RPMI8226 (cell line): ENCODE measurements at places on chromosomes 6 and 20.

DNA sequence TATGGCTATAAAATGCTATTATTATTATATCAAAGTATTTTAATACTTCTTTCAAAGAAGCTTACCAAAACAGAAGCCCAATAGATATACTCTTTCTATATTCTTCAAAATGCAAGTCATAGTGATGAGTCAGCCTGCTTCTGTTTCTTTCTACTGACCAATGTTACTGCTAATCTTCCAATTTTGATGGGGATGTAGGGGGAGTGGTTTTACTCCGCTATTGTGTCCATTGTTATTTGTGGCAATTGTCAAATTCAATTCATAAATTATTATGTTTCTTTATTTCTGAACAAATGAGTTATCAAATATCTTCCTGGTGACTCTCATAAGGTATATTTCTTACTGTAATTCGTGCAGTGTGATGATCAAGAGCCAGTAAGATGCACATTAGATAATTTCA is 221.5 kb upstream of the DEFB112 start:
- DNase-seq = no peak

DNA sequence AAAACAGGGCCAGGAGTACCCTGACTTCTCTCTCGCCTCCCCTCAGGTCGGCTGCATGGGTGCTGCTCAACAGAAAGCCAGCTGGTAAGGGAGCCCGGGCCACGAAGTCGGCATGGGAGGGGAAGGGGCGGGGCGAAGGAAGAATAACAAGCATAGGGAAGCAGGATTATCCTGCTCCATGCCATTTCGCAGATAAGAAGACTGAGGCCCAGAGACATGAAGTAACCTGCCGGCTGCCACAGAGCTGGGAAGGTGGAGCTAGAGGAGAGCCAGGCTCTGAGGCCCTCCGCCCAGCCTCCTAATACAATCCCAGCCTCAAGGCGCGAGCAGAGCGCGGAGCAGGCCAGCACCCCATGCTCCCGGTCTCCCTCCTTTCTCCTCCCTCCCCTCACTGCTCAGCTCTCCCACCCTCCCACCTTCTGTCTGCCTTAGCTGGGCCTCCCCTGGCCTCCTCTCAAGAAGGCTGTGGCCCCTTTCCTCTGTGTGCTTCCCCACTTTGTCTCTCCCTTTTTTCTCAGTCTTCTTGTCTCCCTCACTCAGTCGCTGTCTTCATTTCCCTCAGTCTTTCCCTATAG is 13.2 kb upstream of the HMGA1 start:
- no peak for DNase-seq

DNA sequence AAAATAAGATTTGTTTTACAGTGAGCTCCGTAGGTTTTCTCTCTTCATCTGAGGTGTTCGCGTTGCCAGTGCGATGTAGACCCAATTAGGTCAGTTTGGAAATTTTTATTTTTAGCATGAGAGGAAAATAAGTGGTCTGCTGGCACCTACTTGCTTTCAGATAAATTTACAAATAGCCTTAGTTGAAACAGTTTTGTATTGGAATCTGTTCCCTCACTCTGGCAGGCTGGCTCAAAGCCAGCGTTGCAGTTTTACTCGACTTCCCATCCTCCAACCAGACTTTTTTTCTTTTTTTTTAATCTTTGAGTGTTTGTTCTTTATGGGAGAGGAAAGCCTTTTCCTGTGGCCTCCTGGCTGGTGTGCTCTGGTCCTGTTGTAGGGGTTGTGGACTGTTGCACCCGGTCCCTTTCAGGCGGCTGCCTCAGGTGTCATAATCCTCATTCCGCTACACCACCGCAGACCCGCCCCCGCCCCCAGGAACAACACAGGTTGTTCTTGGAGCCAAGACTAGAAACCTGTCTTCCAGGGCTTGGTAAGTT is 46.7 kb downstream of the TIAM2 start:
- no peak for DNase-seq

DNA sequence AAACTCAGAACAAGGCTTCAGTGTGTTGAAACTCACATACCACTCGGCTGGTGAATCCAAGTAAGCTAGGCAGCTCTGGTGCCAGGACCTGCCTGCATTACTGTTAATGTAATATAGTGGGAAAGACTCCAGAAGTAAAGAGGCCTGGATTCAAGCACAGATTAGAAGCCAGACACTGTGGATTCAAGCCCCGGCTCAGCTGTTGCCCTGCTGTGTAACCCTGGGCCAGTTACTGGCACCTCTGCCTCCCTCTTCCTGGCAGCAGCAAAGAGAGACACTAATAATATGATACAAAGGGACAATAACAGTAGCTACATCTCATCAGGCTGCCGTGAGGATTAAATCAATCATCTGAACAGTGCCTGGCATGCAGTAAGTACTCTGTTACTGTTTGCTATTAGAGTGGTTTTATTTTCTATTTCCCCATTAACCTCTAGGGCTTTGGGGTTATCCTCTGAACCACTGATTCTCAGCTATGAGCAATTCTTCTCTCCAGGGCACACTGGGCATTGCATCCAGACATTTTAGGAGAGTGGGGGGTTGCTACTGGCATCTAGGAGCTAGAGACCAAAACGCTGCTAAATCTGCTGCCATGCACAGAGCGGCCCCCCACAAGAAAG is 92.9 kb downstream of the ZMYND8 start:
- no peak for DNase-seq

GRCh38 chr20:53631909-53632662 is 38.4 kb upstream of the ZNF217 start:
- no peak for DNase-seq

DNA sequence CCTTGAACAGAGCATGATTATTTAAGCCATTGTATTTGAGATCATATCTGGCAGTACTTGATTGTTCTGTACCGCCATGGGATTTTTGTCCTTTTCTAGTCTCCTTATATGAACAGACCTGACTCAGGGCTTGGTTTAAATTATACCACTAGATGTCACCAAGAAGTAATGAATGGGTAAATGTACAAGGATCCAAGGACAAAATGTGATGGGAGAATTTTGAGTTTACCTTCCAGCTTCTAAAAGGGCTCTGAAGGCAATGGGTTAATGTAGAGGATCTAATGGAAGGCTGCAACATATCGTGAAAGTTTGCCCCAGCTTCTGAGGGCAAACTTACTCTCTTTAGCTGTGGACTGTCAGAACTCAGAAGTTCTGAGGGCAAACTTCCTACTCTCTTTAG is 12.0 kb downstream of the RNF8 start:
- no peak for DNase-seq

- no peak for DNase-seq
Measured at GRCh38 chr20:50271612-50272011, 81.0 kb downstream of the CEBPB start.

GRCh38 chr6:131116755-131117360 is 18.4 kb upstream of the AKAP7 start:
- DNase-seq = peak; percentile 4

GRCh38 chr6:38080889-38081288 is 261.4 kb downstream of the ZFAND3 start:
- DNase-seq = no peak

GRCh38 chr6:19995575-19996257 is 158.5 kb downstream of the ID4 start:
- no peak for DNase-seq

DNA sequence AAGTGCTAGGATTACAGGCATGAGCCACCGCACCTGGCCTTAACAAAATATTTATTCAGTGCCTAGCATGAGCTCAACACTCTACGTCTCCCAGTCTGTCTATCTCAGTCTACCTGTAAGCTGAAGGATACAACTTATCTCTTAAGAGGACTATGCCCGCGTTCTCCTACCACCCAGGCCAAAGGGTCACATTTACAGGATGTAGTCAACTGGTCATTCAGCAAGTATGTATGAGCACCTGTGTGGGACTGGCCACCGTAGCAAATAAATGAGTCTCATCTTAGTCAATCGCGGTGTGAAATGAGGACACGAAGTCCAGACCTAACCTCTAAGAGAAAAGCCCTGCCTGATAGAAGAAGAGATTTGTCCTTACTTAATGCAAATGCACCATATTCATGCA is 49.9 kb downstream of the MUC22 start:
- DNase-seq = no peak

DNA sequence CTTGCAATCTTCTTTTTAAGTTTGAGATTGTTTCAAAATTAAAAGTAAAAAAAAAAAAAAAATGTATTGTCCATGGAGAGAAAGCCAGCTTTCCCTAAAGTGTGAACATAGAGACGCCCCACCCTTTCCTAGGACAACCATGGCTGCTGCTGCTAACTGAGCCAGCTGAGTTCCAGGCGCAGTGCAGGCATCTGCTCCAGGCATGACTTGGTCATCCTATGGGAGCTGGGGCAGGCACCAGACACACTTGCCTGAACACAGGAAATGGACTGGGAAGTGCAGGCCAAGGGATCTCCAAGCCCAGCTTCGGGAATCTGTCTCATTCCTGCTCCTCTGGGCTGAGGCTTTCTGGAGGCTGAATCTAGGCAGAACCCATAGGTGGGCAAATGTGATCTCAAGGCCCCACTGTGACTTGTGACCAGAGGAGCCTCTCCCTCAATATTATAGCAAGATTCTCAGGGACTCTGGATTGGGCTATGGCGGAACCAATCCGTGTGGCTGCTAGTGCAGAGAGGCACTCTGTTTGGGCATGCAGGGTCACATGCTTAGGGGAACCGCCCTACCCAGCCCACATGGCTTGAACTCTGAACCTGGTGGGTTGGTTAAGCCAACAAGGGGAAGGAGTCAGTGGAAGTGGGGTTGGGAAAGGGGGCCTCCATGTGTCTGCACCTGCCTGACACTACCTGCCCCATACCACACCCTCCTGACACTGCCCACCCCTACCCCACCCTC is 138.2 kb upstream of the CST7 start:
- DNase-seq = no peak

GRCh38 chr6:8054276-8054675 is 9.9 kb downstream of the BLOC1S5 start:
- DNase-seq = no peak

GRCh38 chr6:41494212-41495110 is 51.7 kb upstream of the FOXP4 start:
- DNase-seq = no peak

DNA sequence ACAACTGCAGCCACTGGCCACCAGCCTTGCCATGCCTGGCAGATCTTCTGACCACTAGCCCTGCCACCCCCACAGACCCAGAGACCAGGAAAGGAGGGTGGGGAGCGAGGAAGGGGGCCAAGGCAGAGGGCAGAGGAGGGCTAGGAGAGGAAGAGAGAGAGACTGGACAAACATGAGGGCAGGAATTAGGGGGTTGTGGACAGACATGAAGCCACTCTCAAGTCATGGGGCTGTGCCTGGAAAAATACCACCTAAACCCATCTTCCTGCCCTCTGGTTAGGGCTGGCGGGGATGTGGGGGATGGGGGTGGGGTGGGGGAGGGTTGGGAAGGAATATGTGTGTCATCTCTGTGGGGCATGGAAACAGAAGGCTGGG is 1.4 kb upstream of the SLC29A1 start:
- DNase-seq = no peak

GRCh38 chr20:58621906-58622548 is 29.1 kb upstream of the STX16 start:
- no peak for DNase-seq

GRCh38 chr6:90019216-90019615 is 124.9 kb downstream of the GJA10 start:
- no peak for DNase-seq

DNA sequence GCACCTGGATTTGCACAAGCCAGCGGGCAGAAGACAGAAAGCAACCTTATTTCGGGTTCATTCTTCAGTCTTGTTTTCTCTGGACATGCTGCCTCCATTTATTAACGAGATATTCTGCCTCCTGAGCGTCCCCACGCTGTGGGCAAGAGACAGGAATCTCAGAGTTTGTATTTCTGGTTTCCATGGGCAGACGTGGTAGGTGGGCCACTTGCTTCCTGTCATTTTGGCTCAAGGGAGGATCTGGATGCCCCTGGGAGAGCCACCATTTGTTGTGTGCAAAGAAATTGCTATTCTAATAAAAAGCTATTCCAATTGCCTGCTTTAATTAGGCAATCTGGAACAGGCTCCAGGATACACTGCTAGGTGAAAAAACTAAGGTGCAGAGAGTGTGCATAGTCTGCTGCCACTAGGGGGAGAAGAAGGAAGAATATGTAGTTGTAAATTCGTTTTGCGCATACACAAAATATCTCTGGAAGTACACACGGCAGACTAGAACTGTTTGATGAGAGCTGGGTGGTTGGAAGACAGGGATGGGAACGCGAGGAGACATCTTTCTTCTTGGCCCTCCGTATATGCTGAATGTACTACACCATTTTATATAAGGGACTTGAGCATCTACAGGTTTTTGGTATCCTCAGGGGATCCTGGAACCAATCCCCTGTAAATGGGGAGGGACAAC is 30.1 kb upstream of the SLC16A10 start:
- peak; percentile 63 for DNase-seq

GRCh38 chr6:50600280-50600679 is 113.0 kb upstream of the TFAP2D start:
- no peak for DNase-seq

DNA sequence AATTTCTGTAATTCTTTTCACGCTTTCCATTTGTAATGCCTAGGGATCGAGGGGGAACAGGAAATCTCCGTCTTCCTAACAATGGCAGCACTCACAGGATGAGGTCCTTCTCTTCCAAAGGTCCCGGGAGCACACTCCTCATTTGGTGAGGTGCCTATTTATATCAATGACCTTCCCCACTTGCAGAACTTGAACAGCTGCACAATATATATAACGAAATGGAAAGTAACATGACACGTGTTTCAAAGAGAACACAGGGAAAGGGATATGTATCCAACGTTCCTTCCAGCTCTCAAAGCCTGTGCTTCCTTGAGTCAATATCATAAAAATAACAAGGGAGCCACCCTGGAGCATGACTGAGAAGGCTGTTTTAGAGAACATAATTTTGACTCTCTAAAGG is 78.6 kb upstream of the RBM24 start:
- DNase-seq = no peak

DNA sequence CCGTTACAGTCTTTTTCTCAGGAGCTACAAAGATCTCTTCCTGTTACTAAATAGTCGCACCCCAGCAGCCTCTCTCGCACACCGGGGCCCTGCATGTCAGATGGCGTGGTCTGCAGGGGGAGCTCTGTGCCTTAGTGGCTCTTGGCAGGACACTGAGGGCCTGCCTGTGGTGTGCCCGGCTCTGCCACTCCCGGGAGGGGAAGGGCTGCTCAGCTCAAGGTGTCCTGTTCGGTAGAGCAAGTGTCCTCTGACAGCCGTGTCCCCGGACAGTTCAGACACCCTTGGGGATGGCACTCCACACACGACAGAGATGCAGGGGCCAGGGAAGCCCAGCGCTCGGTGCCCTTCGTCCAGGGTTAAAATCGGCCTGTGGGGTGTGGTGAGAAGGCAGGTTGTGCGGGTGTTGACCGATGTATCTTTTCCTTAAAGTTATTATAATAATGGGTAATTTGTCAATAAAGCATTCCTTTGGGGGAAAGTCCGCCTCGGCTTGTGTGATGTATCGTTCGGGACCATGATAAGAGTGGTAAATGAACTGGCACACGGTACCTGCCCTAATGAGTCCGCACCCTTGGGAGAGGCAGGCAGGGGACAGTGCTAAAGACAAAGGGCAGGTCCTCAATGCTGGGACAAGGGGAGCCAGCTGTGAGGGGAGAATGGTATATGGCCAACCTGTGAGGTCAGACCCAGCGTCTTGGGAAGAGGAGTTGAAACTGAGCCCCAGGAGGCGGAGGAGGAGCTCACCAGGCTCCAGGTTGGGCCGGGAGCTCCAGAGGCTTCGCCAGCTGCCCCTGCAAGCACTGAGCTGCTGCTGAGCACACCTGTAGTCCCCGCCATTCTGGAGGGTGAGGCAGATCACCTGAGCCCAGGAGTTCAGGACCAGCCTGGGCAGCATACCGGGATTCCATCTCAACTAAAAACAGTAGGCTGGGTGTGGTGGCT is 3.6 kb upstream of the DNAJC5 start:
- no peak for DNase-seq
